ENCODE measurements at places on chromosomes 5 and 9.

- DNase-seq: no peak
Observed at GRCh38 chr9:5428794-5429528, 8.8 kb downstream of the PLGRKT start.

GRCh38 chr5:173327948-173328843 lies at the start of gene STC2:
Gene STC2 (minus strand): TSS chr5:173328414. CDS start chr5:173328193, 221 bp downstream.
- peak; percentile 81 for DNase-seq

- no peak for DNase-seq
Observed at GRCh38 chr9:95766906-95767305, 108.6 kb upstream of the ERCC6L2 start.

GRCh38 chr5:10727861-10728260 lies 33.2 kb downstream of the DAP start:
- DNase-seq: no peak

DNA sequence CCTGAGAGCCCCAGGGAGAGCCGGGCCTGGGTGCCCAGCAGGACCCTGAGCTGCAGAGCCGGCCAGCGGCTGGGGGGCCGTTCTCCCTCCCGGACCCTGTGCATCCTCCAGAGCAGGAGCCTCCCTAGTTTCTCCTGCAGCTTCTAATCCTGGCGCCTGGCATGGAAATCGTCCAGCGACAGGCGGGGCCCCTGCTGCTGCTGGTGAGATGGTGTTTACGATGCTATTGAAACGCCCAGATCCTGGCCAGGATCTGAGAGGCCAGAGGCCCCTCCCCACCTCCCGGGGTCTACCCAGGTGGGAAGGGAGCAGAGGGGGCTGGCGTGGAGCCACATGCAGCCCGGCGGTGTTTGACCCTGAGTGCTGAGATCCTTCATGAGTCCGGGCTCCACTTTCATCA lies 38.2 kb upstream of the CEP72 start:
- no peak for DNase-seq

- DNase-seq: no peak
Observed at GRCh38 chr9:110142868-110143481, 65.0 kb downstream of the C9orf152 start.

GRCh38 chr5:40554813-40555212 lies 124.9 kb upstream of the PTGER4 start:
- no peak for DNase-seq

- DNase-seq: no peak
Observed at GRCh38 chr9:5819174-5819573, 13.7 kb downstream of the ERMP1 start.

GRCh38 chr5:94903726-94904125 lies 285.3 kb downstream of the SLF1 start:
- no peak for DNase-seq

DNA sequence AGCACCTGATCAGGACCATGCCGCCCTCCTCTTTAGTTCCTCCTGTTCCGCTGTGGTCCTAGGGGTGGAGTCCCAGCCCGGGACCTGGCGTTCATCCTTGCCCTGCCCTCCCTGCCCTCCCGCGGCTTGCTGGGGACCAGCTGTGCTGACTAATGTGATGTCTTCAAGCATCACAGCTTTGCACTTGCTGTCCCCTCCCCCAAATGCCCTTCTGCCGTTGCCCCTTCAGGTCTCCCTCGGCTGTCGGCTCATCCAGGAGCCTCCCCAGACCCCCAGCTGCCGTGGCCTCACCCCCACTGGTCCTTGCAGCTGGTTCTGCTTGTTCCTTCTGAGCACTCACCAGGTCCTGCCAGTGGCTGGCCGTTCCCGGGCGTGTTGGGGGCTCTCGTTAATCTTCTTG lies 19.9 kb downstream of the RXRA start:
- DNase-seq: no peak

DNA sequence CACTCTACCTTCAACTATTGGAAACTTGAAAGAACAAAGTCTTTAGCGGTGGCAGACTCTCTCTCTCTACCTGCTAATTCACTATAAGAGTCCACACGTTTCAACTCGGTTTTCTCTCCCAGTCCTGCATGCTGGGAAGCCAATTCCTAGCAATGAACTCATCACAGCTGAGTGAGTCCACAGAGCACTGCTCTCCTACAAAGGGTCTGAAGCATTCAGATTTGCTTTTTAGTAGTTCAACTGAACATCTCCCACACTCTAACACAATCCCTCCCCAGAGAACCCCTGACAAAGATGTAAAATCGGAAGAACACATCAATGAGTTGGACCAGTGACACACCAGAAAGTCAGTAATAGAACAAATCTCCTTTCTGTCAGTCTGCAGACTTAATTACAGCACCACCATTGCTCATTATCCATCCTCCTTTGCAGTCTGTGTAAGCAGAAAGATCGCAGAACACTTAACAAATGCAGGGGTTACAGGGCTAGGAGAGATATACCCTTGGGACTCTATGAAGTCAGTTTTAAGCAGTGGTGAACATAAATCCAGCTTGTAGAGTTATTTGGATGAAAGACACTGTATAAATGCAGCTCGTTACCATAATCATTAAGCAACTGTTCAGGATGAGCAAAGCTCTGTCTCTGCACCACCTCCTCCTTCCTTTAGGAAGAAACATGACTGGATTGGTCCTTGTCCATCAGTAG lies 353.4 kb upstream of the GRIA1 start:
- no peak for DNase-seq

- no peak for DNase-seq
Observed at GRCh38 chr9:135683401-135684034, 15.8 kb downstream of the SOHLH1 start.

DNA sequence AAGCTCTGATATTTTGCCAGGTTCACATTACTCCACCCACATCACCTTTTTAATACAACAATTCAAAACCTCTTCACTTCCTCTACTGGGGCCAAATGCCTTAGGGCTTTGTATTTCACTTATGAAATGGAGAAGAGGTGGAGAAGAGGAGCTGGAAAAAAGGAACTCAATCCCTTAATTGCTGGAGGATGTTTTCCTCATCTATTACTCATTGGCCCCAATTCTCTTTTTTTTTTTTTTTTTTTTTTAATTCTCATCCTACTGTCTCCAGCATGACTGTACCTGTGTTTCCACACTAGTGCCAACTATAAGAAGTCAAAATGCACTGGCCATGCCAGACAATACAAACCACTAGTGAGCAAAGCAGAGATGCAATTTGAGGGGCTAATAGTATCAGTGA lies 20.9 kb downstream of the FAM13B start:
- no peak for DNase-seq

- DNase-seq: no peak
Observed at GRCh38 chr9:130212543-130213297, 40.5 kb downstream of the NCS1 start.

DNA sequence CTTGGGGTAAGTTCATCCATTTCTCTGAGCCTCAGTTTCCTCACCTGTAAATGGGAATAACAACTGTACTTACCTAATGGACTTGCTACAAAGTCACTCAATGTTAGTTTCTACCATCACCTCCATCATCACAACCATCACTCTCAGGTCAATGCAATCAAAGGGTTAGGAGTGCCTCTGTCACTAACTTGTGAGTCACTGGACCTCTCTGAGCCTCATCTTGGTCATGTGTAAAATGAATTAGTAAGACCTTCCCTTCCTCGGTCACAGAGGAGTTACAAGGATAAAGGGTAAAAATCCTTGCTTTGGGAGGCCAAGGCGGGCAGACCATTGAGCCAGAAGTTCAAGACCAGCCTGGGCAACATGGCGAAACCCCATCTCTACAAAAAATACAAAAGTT lies 12.8 kb downstream of the FABP6 start:
- DNase-seq: no peak

DNA sequence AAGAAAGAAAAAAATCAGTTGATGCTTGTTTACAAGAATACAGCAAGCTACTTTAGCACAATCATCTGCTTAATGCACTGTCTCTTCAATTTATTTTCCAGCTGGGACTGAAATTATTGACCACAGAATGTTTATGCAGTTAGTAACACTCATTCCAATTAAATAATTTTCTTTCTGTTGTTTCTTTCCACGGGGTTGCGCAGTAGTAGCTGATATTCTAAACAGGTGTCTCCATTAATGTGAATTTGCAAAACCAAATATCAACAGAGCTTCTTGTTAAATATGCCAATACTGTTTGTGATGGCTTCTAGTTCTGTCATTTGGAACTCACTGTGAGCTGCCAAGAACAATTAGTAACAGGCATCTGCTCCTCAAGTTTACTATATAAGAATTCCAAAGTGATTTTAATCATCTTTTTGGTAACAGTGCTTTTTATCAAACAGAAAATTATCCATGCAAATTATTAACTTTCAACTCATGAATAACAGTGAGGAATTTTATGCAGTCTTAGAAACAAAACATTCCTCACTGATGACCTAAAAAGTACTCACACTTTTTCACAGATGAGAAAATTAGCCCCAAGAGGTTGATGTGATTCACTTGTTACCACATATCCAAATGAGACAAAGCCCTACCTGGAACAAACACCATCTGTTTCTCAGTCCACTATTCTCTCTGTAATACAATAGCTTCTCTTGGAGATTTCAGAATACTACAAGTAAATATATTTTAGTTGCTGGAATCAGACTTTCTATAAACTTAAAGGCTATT lies 567.6 kb upstream of the RGMB start:
- DNase-seq: peak; percentile 38

DNA sequence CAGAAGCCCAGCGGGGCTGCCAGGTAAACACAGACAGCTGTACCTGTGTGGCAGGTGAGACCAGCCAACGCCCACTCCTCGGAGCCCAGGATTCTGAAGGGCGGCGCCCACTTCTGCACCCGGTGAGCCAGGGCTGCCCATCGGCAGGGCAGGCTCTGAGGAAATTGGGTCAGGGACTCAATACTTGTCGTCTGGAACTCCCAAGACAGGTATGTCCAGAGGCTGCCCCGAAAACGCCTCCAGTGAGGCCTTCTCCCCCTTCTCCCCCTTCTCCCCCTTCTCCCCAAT lies 19.8 kb downstream of the GLT6D1 start:
- DNase-seq: no peak

GRCh38 chr5:117161718-117162335 lies 587.2 kb upstream of the SEMA6A start:
- DNase-seq: no peak

- DNase-seq: no peak
Observed at GRCh38 chr5:6508931-6509330, 60.3 kb downstream of the UBE2QL1 start.

DNA sequence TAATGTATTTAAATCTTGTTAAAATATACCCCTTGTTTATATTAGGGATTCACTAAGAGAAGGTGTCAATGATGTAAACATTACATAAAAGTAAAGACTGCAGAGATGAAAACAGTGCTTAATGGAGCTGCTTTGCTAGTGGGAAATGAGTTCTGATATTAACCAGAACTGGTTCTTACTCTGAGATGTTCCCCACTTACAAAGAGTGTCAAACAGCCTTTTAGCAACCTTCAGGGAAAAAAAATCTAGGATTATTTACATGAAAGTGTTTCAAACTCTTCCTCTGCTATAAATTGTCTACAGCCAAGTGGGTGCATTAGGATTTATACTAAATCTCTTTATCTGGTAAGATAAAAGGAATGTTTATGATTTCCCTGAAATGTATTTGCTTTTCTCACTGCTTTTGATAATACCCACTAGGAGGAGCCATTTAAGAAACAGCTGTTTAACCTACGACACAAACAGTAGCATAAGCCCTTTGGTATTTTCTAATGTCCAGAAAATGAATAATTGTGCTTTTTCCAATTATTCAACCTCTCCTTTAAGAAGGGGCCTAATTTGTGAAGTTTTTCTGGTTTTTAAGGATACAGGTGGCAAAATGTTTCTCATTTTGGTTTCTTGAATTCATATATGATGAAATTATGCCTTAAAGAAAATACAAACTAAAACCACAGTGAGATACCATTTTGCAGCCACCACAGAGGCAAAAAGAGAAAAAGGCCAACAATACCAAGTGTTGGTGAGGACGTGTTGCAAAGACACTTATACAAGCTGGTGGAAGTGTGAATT lies 186.3 kb downstream of the TLE4 start:
- DNase-seq: no peak

DNA sequence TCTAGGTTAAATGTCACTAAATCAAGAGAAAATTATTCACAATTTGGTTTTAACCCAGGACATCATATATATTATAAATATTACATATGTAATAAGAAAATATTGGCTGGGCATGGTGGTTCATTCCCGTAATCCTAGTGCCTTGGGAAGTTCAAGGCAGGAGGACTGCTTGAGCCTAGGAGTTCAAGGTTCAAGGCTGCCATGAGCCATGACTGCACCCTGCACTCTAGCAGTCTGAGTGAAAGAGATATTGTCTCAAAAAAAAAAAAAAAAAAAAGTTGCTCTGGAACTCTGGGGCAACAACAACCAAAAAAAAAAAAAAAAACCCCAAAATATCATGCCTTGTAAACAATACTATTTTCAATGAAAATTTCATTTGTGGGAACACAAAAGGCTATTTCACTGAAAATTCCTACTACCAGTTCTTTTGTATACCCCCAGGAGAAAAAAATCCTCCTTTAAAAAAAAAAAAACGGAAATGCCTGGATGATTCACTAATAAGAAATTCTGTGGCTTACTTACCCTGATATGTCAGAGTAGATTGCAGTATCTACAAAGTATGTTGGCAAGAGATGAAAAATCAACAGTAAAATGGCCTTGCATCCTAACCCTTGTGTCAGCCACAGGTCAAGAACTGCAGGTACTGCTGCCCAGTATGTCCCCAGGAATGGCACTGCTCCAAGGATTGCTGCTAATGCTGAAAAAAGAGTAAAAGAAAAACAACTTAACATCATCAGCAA lies 22.6 kb upstream of the CTNNAL1 start:
- no peak for DNase-seq

- no peak for DNase-seq
Observed at GRCh38 chr9:89839952-89840351, 235.1 kb downstream of the GADD45G start.

GRCh38 chr5:14251733-14252132 lies 108.6 kb downstream of the TRIO start:
- DNase-seq: no peak

DNA sequence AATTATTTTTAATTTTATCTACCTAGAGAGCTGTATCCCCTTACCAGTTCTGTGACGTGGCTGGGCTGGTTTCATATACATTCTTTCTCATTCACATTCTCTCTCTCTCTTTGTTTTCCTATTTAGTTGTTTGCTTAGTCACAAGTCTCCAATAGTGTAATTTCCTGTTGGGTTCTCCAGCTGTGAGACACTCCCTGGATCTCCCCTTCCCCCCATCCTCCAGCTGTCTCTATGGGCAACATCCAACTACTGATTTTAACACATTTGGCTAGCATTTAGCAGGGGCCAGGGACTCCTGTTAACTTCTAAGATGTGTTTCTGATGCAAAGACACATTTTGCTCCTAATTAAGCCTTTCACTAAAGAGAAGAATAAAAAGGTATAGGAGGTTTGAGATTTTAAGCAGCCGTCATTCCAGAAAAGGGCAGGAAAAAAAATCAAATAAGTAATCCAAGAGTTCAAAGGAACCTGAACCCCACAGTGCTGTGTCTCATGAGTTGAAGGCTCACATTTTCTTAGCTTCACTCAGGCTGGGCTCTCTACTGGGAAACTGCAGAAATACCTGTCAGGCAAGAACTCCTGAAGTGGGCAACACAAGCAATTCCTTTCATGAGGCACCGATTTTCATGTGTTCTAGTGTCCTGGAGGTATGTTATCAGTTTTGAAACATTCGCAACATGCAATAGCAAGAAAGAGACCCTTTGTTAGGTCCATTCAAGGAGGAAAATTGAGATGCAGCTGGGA lies 198.7 kb upstream of the C9orf72 start:
- peak; percentile 72 for DNase-seq
